Endodermal cell (in vitro differentiated cells): ENCODE measurements at places on chromosomes 7 and 10.
A peak's percentile ranks its signal among the peaks of the same experiment; 100 is the strongest.

DNA sequence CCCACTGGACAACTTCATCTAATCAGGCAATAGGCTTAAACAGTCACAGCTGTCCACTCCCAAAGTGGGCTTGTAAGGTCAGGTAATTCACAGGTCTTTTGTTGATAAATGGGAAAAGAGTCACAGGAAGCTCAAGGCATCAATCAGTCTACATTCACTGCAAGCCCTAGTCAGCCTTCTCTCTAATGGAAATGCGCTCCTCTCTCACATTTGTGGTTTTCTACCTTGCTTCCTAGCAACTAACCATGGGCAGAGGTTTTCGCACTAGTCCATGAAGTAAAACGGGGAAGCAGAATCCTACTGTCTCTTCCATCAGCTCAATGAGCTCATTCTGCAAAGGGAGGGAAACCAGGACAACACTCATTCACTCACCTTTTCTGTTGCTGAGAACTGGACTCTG is 53.5 kb upstream of the APBB1IP start:
- DNase-seq: no peak

GRCh38 chr10:5681930-5682329 is 2.7 kb upstream of the TASOR2 start:
- no peak for DNase-seq

DNA sequence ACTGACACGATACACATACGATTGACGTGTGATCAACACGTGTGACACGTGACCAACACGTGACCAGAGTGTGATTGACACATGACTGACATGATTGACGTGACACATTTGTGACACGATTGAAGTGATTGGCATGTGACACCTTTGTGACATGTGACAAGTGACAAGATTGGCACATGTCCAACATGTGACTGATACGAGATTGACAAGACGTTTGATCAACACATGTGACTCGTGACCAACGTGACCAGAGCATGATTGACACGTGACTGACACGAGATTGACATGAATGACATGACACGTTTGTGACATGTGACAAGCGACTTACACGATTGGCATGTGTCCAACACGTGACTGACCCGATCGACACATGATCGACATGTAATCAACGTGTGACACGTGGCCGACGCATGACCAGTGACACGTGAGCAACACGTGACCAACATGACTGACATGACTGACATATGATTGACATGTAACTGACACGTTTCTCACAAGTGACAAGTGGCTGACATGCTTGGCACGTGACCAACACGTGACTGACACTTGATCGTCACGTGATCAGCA is 22.0 kb downstream of the CRPPA start:
- no peak for DNase-seq

- no peak for DNase-seq
Measured at GRCh38 chr10:14779001-14779651, 4.4 kb upstream of the FAM107B start.

GRCh38 chr10:108052981-108053380 is 888.5 kb upstream of the SORCS1 start:
- no peak for DNase-seq

DNA sequence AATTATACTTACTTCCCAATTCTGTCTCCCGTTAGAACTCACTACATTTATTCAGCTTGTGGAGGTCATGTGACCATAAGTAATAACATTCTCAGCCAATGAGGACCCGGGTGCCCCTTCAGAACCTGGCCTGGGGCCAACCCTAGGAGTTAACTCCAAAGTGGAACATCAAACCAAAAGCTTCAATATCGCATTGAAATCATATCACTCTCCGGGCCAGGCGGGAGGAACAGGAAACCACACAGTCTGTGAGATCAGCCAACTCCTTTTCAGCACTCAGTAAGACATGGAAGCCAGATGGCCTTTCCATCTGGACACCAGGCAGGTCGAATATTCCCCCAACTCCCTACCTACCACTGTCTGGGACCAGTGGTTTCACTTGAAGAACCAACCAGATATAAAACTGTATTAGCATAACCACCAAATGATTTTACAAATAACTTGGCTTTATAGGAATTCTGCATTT is 5.5 kb downstream of the CREB3L2 start:
- no peak for DNase-seq

DNA sequence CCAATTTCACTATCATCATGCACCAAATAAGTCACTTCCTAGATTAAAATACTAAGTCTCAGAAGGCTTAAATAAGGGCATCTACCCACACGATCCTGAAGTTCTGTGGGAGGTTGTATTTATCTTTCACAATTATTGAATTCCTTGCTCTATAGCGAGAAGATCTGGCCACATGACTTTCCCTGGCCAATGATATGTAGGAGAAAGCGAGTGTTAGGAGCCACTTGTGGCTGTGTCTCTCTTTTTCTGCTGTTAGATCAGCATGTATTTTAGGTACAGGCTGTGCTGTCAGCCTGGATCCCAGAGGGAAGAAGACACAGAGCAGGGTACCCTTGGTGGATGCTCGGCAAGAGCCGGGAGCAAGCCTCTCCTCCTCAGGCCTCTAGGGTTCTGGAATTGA is 131.3 kb upstream of the DPP6 start:
- DNase-seq: no peak

- no peak for DNase-seq
Measured at GRCh38 chr10:7980196-7980595, 74.3 kb upstream of the GATA3 start.

DNA sequence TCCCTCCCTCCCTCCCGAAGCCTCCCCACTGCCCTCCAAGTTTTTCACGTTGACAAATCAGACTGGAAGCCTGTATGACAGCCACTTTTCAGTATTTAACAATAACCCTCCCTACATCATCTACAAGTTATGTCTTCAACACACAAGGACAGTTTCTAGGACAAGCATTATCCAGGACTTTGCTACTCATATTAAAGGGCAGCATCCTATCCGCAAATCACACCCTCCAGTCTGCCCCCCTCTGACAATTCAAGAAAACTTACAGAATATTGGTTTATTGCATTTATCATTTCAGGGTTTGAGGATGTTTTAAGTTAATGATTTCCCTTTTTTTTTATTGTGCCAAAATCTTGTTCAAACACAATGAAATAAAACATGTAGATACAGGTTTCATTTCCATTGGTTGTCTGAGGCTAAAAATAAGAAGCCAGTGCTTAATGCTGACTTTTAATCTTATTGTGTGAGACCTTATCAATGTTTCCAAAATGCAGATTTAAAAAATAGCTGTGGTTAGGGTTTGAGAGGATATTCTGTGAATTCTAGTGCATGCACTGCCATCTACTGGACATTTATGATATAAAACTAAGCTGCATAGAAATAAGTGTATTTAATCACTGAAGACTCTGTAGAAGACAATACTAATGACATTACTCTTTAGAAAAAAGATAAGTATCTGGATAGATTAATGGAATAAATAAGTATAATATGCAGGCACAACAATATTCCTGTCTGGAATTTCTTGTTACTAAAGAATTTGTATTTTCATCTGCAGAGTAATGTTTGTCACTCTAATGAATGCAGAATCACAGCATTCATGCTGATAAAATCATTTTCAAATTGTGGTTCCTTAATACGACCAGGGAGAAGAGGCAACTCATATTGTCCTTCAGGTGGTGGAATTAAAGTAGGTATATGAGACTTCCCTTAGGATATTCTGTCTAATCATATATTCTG is 64.1 kb downstream of the CAV1 start:
- DNase-seq: no peak

GRCh38 chr7:16078076-16078952 is 343.0 kb downstream of the CRPPA start:
- peak; percentile 71 for DNase-seq

GRCh38 chr10:110432084-110432483 is 65.6 kb upstream of the DUSP5 start:
- no peak for DNase-seq

- DNase-seq: peak; percentile 39
Measured at GRCh38 chr7:70620333-70621055, 511.4 kb upstream of the GALNT17 start.

DNA sequence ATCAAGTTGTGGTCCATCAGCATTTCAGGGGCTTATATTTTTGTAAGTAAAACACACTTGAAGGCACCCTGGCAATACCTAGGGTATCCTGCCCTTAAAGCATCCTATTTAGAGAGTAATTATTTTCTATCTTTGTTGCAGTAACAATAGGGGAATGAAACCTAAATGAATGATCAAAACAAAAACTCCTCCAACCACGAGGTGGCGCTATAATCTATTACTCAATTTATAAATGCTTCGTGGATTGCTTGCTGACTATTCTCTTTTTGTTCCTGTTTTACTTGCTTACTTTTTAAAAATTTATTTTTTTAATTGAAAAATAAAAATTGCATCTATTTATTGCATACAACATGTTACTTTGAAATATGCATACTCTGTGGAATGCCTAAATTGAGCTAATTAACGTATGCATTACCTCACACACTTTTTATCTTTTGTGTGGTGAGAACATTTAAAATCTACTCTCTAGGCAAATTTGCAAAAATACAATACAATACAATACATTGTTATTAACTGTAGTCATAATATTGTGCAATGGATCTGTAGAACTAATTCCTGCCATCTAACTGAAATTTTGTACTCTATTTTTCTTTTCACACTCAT is 147.7 kb upstream of the BMPER start:
- no peak for DNase-seq

DNA sequence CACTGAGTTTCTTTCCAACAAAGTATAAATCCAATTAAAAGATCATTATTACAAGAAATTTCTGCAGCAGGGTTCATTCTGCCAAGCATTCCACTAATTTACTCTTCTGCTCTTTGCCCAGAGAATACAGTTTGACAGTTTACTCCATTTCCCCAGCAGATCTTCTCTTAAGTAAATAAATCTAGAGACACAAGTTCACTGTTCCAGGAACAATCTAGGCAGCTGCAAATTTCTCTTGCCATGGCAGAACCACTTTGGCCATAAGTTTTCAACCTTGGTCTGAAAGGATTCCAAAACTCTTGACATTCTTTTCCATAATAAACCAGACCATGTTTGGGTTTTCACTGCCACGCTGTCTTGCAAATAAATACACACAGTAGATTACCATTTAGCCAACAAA is 11.5 kb downstream of the RGS10 start:
- DNase-seq: no peak

GRCh38 chr10:132510174-132510611 is 27.4 kb upstream of the INPP5A start:
- peak; percentile 26 for DNase-seq

DNA sequence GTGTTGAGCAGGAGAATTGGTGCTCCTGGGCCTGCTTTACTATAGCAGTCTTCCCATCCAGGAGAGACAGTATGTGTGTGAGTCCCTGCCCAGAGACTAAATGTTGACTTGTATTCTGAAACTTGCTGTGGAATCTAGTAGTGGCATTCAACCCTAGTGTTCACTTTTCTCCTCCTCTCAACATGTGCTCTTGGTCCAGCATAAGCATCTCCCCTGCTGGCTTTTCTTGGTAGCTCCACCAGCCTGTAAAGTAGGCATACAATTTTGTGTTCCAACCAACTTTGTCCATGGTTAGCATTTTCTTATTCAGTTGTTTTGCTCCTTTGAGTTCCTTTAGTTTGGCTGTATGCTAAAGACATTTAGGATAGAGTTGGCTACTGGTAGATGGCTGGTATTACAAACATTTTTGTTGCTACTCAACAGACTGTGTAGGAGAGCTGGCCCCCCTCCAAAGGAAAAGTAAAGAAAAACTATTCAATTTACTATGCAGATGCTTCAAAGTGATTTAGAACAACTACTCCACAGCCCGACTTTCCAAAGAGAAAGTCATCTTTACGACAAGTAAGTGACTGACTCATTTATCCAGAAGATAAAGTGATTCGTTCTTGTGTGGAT is 46.0 kb downstream of the ASB4 start:
- DNase-seq: no peak

DNA sequence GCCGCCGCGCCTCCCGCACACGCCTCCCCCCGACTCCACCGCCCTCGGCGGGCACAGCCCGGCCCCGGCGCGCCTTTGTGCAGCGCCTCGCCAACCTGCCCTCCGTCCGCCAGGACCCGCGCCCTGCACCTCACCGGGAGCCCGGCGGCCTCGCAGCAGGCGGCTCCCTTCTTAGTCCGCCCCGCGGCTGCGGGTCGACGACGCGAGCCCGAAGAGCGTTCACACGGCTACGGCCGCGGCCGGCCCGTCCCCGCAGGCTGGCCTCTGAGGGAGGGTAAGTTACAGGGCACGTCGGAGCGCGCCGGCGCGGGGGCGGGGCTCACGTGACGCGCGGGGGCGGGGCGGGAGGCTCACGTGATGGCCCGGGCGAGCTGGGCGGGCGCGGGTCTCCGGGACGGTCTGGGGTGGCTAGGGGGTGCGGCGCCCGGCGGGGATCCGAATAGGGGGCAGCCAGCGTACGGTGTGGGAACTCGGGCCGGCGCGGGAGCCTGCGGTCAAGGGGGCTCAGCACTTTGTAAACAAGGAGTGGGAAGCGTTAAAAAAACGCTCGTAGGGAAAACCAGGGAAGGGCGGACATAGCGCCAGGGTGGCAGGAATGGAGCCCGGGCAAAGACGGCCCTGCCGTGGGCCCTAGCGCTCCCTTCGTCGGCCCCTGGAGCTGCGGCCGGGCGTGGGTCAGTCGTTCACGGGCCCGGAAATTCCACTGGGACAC is at the start of gene ARHGAP12:
ARHGAP12 (minus strand) TSS at position 283 of the 712 bp plus-strand sequence. CDS start 19,976 bp downstream, outside the sequence.
- peak; percentile 98 for DNase-seq

DNA sequence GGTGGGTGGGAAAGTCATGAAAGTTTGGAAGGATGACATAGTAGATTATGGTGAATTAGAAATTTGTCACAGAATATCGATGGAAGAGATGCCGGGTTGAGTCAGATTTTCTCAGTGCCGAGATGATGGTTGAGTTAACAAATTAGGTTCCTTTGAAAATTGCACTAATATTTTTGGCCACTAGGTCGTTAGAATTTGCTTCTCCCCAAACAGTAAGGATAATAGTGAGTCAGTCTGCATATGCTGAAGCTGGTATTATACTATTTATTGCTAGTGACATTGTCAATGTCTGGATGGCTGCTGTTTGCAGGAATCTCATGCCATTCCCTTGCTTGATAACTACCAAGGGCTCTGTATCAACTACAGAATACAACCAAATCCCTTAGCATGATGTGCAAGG is 37.7 kb upstream of the MINDY3 start:
- DNase-seq: no peak

DNA sequence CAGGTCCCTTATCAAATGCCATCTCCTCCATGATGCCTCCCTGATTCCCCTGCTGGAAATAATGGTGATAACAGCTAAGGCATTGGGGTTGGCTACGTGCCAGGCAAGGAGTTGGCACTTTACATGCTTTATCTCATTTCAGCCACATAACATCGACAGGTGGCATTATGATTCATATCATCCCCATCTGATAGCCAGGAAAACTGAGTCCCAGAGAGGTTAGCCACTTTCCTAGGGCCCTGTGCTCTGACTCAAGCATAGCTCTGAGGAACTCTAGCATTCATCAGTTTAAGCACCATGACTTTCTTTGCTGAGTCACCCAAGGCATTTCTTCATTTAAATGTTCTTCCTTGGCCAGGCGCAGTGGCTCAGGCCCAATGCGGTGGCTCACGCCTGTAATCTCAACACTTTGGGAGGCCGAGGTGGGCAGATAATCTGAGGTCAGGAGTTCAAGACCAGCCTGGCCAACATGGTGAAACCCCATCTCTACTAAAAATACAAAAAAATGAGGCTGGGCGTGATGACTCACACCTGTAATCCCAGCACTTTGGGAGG is 6.6 kb downstream of the LEP start:
- DNase-seq: no peak

- DNase-seq: no peak
Measured at GRCh38 chr10:11851910-11852309, 28.8 kb downstream of the PROSER2 start.
